Fibroblast of mammary gland (primary cell): ENCODE measurements at places on chromosomes 13 and 19.

GRCh38 chr19:57348136-57348535, 2.9 kb upstream of the ZNF304 start:
- DNase-seq, result peak; percentile 56

- no peak for DNase-seq
Observed at GRCh38 chr19:33826521-33826920, 29.9 kb downstream of the KCTD15 start.

DNA sequence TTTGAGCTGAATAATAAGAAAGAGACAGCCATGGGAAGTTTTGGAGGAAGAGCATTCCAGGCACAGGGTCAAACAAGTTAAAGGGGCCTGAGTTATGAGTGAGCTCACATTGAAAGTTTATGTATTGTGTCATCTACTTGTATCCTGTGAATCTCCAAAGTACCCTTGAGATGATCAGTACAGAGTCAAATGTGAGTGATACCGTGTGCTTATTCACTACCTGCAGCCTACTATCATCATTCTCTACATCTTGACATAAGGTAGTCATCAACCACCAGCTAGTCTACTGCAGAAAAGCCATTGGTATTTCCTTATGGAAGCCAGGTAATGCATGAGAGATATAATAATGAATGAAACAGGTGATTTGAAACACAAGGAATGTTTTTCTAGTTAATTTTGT, 3.0 kb upstream of the KCTD12 start:
- DNase-seq, result no peak

- DNase-seq, result no peak
Observed at GRCh38 chr19:55197528-55197927, 11.8 kb downstream of the PTPRH start.

GRCh38 chr13:110230661-110231347, 76.2 kb downstream of the COL4A1 start:
- no peak for DNase-seq

DNA sequence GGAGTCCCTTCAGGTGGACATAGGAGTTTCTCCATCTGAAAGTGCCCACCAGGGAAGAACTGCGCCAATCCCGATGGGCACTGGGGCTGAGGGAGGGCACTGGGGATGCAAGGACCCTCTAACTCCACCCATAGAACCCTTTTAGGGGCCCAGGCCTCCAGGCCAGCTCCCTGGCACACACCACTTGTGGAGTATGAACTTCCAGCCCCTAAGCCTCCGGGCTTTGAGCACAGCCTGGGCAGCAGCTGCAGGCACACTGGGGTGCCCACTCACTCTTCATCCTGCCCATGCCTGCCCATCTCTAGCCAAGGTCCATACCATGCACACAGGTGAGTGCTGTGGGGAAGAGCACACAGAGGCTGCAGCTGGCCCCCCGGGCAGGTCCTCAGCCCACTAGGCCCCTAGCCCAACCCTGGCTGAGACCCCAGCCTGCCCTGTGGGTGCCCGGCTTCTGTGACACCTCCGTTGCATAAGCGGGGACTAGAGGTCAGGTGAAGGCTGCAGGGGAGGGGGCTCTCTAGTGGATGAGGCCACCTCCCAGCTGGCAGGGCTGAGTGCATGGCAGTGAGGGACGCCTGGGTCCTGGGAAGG, 14.6 kb upstream of the SLC7A10 start:
- DNase-seq, result no peak

- peak; percentile 12 for DNase-seq
Observed at GRCh38 chr13:94859278-94859691, 146.9 kb upstream of the SOX21 start.
